ENCODE measurements at places on chromosomes 7 and 10. TPM values are rescaled to one million over a fixed set of nuclear protein-coding genes. Genes with fewer than 3 reads are reported as not detected.

- no peaks in the 10 kb centered on the region for H3K27me3 ChIP-seq
- DNase-seq: no peak
- H3K36me3 ChIP-seq: no peaks in the 10 kb centered on the region
Measured at GRCh38 chr7:80187727-80188126, 53.1 kb downstream of the GNAI1 start.

DNA sequence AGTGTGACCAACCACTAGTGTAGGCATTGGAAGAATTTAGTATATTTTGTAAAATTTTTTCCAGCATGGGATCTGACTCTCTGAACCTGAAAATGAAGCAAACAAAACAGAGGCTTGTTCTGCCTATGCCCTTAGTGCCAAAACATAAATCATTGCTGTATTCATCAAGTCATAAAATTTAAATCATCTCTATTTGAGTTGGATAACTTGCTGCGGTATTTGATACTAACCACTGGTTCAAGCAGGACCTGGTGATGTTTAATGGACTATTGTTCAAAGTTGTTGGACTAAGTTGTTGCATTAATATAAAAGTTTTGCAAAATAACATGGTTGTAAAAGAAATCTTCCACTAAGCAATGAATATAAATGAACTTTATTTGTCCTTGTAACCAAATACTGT lies 19.8 kb upstream of the RPA3 start:
- no peak overlapping the region for H3K27ac ChIP-seq
- H3K27me3 ChIP-seq: no peaks in the 10 kb centered on the region
- H3K36me3 ChIP-seq: no peaks in the 10 kb centered on the region
- H3K4me1 ChIP-seq: peaks cover 35% of the 10 kb centered on the region

The SCIN gene
- total RNA-seq: not detected

The ASIC3 gene
- not detected for total RNA-seq

The ADRA2A gene
- not detected for total RNA-seq

The PPP1R3A gene
- total RNA-seq: not detected

DNA sequence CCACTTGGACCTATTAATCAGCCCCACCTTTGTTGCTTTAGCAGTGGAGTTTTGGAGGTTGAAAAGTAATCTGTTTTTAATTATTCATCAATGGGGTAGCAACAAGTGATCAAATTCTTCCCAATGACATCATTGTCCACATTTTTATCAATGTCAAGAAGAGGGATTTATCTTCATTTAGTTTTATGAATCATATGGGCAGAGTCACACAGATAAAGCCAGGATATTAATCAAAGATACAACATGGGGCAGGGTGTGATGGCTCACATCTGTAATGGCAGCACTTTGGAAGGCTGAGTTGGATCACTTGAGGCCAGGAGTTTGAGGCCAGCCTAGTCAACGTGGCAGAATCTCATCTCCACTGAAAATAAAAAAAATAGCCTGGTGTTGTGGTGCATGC lies 388.4 kb upstream of the POM121L12 start:
- no peak for DNase-seq
- H3K4me1 ChIP-seq: no peaks in the 10 kb centered on the region
- no peak overlapping the region for H3K4me3 ChIP-seq
- H3K27me3 ChIP-seq: no peaks in the 10 kb centered on the region
- H3K27ac ChIP-seq: no peak overlapping the region

All from HepG2 (cell line).